ENCODE measurements at places on chromosomes 3 and 15. TPM values are rescaled to one million over a fixed set of nuclear protein-coding genes. Genes with fewer than 3 reads are reported as not detected.

DNA sequence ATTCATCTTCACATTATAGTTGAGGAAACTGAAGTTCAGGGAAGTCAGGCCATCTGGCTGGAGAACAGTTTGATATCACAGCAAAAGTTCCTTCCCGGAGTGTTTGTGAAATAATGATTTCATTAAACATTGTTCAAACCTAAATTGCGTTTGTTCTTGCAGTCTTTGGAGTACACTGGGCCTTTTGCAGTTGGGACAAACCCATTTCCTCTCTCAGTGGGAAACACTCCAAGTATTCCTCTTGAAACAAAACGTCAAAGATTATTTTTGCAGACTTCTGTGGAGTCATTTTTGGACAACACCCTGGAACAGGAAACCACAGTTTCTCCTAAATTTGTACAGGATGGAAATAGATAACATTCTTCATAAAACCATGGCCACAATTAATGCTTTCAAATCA lies 287.5 kb downstream of the PTPRG start:
- no peak overlapping the region for H3K4me3 ChIP-seq
- H3K27me3 ChIP-seq: no peaks in the 10 kb centered on the region
- H3K36me3 ChIP-seq: no peaks in the 10 kb centered on the region
- no peak overlapping the region for H3K27ac ChIP-seq
- DNase-seq: no peak

GRCh38 chr3:64344721-64345207 lies 119.5 kb upstream of the PRICKLE2 start:
- no peak overlapping the region for H3K4me3 ChIP-seq
- no peaks in the 10 kb centered on the region for H3K4me1 ChIP-seq
- no peaks in the 10 kb centered on the region for H3K36me3 ChIP-seq
- no peak for DNase-seq
- peaks cover 8% of the 10 kb centered on the region for H3K27me3 ChIP-seq
- H3K27ac ChIP-seq: no peak overlapping the region

- H3K4me3 ChIP-seq: no peak overlapping the region
- no peaks in the 10 kb centered on the region for H3K36me3 ChIP-seq
- no peak overlapping the region for H3K27ac ChIP-seq
- no peak for DNase-seq
These were observed 8.3 kb upstream of the TOPBP1 start for GRCh38 chr3:133669949-133670524.

DNA sequence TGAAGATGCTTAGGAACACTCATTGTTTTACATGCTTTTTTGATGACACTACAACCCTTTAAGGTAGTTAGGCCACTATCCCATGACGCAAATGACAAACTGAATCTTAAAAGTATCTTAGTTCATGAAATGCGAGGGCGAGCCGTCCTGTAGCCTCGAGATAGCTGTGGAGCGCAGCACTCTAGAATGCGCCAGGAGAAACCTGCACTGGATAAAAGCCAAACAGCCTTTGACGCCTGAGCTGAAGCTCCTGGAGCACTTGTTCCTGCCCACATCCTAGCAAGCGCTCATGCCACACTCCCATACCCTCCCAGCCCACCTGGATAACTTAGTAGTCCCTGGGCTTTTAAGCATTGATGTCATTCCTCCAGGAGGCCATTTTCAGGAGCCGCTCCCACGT lies 516.9 kb downstream of the GABRG3 start:
- H3K27me3 ChIP-seq: no peaks in the 10 kb centered on the region
- no peaks in the 10 kb centered on the region for H3K4me1 ChIP-seq
- no peaks in the 10 kb centered on the region for H3K36me3 ChIP-seq

- no peaks in the 10 kb centered on the region for H3K36me3 ChIP-seq
- no peak overlapping the region for H3K4me3 ChIP-seq
- no peaks in the 10 kb centered on the region for H3K27me3 ChIP-seq
- no peak overlapping the region for H3K27ac ChIP-seq
These were observed 292.9 kb upstream of the ROBO1 start for GRCh38 chr3:80060664-80061063.

- no peak overlapping the region for H3K27ac ChIP-seq
- no peaks in the 10 kb centered on the region for H3K36me3 ChIP-seq
- H3K27me3 ChIP-seq: no peaks in the 10 kb centered on the region
- H3K4me1 ChIP-seq: peaks cover 11% of the 10 kb centered on the region
- H3K4me3 ChIP-seq: no peak overlapping the region
These were observed 953.1 kb downstream of the FHIT start for GRCh38 chr3:60298141-60298540.

- DNase-seq: no peak
- H3K27ac ChIP-seq: no peak overlapping the region
- peaks cover 39% of the 10 kb centered on the region for H3K36me3 ChIP-seq
- H3K4me1 ChIP-seq: peaks cover 2% of the 10 kb centered on the region
- no peak overlapping the region for H3K4me3 ChIP-seq
These were observed 81.5 kb downstream of the FNDC3B start for GRCh38 chr3:172120912-172121311.

DNA sequence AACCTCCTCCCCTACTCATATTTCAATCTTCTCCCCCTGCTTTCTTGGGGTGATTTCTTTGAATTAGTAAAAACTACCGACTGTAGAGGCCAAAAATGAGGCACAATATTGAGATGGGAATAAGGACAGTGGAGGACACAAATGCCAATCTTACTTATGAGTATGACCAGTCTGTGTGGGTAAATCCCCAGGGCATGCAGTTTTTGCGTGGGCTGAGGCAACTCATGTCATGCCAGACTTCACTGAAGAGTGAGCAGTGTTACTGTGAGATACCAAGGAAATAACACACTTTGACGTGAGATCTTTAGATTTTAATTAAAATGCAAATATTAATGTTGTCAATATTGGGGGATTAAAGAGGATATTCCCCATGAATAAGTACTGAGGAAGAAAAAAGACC lies 254.3 kb upstream of the ICE2 start:
- peaks cover 10% of the 10 kb centered on the region for H3K4me1 ChIP-seq
- H3K4me3 ChIP-seq: no peak overlapping the region
- peaks cover 14% of the 10 kb centered on the region for H3K36me3 ChIP-seq
- no peaks in the 10 kb centered on the region for H3K27me3 ChIP-seq
- no peak overlapping the region for H3K27ac ChIP-seq

DNA sequence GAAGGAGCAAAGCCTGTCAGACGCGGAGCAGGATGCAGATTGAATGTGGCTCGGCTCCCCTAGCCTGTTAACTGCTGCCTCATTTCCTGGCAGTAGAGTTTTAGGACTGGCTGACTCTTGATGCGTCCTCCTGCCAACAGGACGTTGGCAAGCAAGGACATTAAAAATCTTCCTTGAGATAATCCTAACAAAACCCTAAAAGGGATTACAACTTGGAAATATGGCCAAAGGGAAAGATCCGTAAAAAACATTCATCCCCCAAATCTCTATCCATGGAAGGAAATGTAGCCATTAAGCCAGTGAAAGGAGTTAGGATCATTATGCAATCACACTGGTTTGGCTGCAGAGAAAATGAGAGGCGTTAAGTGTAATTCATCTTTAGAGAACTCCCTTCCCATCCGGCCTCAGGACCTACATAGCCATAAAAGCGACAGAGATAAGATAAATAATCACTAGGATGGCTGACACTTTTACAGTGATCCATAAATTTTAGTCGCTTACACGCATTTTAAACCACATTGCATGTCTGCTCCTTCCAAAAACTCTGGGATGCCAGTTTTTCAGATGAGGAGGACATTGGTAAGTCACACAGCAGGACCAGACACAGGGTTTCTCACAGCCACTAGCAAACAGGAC lies 44.5 kb upstream of the C3orf80 start:
- no peaks in the 10 kb centered on the region for H3K4me1 ChIP-seq
- H3K27me3 ChIP-seq: peaks cover 19% of the 10 kb centered on the region
- DNase-seq: no peak
- H3K36me3 ChIP-seq: no peaks in the 10 kb centered on the region

DNA sequence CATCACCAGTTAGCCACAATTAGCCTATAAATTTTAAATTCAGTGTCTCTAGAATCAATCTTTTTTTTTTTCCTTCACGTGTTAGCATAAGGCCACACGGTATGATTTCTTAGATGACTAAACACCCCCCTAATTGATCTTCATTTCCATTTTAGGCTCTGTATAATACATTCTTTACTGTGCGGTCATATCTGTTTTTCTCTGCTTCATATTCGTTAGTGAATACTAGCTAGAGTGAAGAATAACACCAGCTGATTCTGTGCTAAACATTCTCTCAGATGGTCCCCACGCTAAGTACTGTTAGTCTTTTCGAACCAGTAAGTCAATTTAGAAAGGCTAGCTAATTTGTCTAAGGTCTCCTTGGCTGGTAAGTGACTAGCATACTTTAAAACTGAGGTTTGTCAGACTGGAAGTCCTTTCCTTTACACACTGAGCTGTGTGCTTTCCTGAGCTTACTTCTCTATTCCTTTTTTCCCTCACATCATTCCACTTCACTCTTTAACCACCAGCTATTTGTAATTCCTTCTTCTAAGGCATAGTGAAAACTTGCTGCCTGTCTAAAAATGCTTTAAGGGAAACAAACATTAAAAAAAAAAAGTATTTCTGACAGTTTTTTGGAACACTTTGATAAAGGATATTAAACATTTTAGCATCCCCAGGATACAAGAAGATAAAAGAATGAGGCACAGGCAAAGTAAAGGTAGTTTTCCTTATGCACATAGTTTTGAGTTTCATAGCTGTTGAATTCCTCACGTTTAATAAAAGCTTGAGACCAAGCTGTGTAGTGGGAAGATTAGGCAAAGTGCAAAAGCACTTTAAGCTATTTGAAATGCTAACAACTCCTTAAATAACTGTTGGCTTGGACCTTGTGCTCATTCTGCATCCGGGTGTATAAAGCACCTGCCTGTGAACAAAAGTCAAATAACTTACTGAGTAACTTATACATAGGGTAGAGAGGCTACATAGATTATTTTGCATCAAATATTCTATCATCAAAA lies 17.1 kb downstream of the ZFAND6 start:
- H3K4me3 ChIP-seq: no peak overlapping the region
- no peak overlapping the region for H3K27ac ChIP-seq
- no peak for DNase-seq

DNA sequence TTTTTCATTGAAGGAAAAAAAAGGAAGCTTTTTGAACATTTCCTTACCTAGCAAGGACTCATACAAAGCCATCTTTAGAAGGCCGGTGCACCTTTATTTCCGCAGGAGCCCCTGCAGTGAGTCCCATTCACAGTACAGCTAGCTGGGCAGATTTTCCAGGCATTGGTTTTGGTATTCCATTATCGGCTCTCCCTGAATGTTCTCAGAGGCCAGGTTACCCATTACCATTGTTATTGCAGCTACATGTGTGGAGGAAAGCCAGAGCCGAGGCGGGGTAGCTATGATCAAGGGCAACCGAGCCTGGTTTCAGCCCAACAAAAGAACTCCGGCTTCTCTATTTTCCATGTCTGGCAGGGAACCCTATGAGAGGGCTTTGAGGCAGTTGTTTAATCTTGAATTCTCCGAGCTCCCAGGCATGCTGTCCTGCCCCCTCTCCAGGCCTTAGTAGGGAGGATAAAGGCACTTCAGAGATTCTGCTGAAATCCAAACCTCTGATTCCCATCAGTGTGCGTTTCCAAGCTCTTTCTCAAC lies 100.3 kb downstream of the LRRK1 start:
- H3K27me3 ChIP-seq: peaks cover 5% of the 10 kb centered on the region
- H3K27ac ChIP-seq: no peak overlapping the region
- no peak overlapping the region for H3K4me3 ChIP-seq
- H3K4me1 ChIP-seq: no peaks in the 10 kb centered on the region
- H3K36me3 ChIP-seq: no peaks in the 10 kb centered on the region

DNA sequence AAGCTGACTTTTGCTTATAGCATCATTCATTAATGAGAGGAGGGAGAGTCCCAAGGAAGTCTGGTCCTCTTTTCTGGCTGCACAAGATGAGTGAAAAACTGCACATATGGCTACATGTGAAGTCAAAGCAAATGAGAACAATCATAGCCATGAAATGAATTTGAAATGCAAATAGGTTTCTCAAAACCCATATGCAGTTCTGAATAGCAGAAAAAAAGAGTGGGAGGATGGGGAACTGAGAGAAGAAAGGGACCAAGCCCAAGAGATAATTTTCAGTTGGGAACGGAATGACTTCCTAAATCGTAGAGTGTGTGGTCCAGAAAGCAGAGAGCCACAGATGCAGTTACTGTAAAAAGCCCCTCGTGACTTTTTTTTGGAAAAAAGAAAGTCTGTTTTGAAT lies 66.3 kb downstream of the GTPBP8 start:
- no peaks in the 10 kb centered on the region for H3K27me3 ChIP-seq
- no peaks in the 10 kb centered on the region for H3K36me3 ChIP-seq
- H3K4me3 ChIP-seq: no peak overlapping the region
- H3K4me1 ChIP-seq: no peaks in the 10 kb centered on the region
- DNase-seq: no peak

- DNase-seq: no peak
- H3K27me3 ChIP-seq: no peaks in the 10 kb centered on the region
- no peaks in the 10 kb centered on the region for H3K36me3 ChIP-seq
- H3K4me3 ChIP-seq: no peak overlapping the region
- no peak overlapping the region for H3K27ac ChIP-seq
These were observed 111.5 kb downstream of the PDZRN3 start for GRCh38 chr3:73513260-73513659.

GRCh38 chr3:171874879-171875278 lies 31.7 kb downstream of the TMEM212 start:
- peaks cover 5% of the 10 kb centered on the region for H3K4me1 ChIP-seq
- H3K4me3 ChIP-seq: no peak overlapping the region
- DNase-seq: no peak
- peaks cover 25% of the 10 kb centered on the region for H3K27me3 ChIP-seq
- H3K36me3 ChIP-seq: no peaks in the 10 kb centered on the region
- no peak overlapping the region for H3K27ac ChIP-seq

GRCh38 chr3:135349254-135349948 lies 554.3 kb downstream of the EPHB1 start:
- H3K36me3 ChIP-seq: no peaks in the 10 kb centered on the region
- no peak overlapping the region for H3K4me3 ChIP-seq
- no peak for DNase-seq
- no peaks in the 10 kb centered on the region for H3K27me3 ChIP-seq

DNA sequence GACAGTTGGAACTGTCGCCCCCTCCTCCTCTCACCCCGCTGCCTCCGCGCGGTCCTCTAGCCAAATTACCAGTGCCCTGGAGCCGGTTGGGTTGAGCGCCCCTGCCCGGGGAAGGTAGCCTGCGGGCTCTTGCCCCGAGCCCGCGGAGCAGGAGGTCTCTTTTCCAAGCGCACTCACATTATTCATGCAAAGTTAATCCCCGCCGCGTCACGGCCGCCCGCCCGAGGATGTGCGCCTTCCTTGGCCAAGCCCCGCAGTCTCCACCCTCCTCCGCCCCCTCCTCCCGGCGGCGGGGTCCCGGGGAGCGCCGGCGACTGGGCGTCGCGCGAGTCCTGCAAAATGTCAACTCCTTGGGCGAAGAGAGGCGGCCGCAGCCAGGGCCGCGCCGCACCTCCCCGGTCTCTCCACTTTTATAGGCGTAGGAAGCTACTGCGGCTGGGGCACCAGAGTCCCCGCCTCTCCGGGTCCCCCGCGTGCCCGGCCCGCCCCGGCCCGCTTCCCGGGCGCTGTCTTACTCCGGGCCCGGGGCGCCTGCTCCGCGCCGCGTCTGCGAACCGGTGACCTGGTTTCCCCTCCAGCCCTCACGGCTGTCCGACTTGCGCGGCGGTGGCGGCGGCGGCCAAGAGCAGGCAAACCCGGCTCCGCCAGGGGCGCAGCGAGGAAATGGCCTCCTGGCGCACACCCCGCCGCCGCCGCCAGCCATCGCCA lies at the start of gene THRB:
Gene THRB, minus strand, starts transcription at position 233 of the 708 bp plus-strand sequence.
- no peak for DNase-seq
- H3K27me3 ChIP-seq: peaks cover 41% of the 10 kb centered on the region
- no peak within 1 kb of the TSS for H3K4me3 ChIP-seq
- no peaks in the 10 kb centered on the region for H3K4me1 ChIP-seq

GRM2 gene
- total RNA-seq: 2.4 TPM

HYAL3 gene
- 13.2 TPM for total RNA-seq

CTXN2 gene
- total RNA-seq: not detected

HHLA2 gene
- 11.6 TPM for total RNA-seq

All from activated CD4-positive, alpha-beta memory T cell treated with anti-CD3 and anti-CD28 coated beads, Interleukin-2, amount 10 ng/mL, durations not matched to agents 7 days and 5 days (primary cell).